ENCODE measurements at places on chromosomes 3 and 15.

DNA sequence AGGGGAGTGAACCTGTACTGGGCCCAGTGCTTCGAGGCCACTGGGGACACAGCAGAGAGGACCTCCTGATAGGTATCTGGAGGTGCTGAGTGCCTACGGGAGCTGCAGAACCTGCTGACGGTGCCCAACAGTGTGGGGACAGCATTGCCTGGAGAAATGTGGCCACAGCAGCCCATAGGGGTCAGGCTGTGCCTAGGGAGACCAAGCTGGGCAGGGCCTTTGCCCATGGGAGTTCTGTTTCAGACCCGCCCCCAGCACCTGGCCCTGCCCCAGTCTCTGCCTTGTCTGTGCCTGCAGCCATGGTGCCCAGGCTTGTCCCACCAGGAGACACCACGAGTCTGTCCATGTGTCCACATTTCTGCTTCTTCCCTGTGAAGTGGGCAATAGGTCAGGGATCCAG, 15.3 kb upstream of the RPL32 start:
- peaks cover 31% of the 10 kb centered on the region for H3K27me3 ChIP-seq
- no peak overlapping the region for H3K4me3 ChIP-seq
- no peak for DNase-seq
- H3K36me3 ChIP-seq: no peaks in the 10 kb centered on the region
- no peak overlapping the region for H3K27ac ChIP-seq

GRCh38 chr15:74504836-74505235, 36.2 kb upstream of the ARID3B start:
- DNase-seq: no peak
- H3K27ac ChIP-seq: no peak overlapping the region
- peaks cover 5% of the 10 kb centered on the region for H3K4me1 ChIP-seq
- no peak overlapping the region for H3K4me3 ChIP-seq
- peaks cover 17% of the 10 kb centered on the region for H3K36me3 ChIP-seq
- no peaks in the 10 kb centered on the region for H3K27me3 ChIP-seq

DNA sequence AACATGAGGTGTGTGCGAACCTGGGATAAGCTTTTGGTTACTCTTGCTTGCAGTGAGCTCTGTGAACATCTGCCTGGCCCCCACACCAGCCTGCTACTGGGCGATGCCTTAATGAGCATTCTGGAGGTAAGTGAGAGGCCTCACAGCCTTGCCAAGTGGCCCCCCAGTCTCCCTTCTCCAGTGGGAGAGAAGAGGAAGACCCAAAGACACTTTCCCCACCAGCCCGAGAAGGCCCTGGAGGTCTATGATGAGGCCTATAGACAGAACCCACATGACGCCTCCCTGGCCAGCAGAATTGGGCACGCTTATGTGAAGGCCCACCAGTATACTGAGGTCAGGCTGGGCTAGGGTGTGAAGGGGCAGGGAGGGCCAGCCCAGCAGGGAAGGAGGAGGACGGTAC, 22.5 kb downstream of the TTC21A start:
- peaks cover 26% of the 10 kb centered on the region for H3K4me1 ChIP-seq
- no peaks in the 10 kb centered on the region for H3K36me3 ChIP-seq
- H3K27me3 ChIP-seq: peaks cover 4% of the 10 kb centered on the region
- no peak overlapping the region for H3K4me3 ChIP-seq
- H3K27ac ChIP-seq: no peak overlapping the region

DNA sequence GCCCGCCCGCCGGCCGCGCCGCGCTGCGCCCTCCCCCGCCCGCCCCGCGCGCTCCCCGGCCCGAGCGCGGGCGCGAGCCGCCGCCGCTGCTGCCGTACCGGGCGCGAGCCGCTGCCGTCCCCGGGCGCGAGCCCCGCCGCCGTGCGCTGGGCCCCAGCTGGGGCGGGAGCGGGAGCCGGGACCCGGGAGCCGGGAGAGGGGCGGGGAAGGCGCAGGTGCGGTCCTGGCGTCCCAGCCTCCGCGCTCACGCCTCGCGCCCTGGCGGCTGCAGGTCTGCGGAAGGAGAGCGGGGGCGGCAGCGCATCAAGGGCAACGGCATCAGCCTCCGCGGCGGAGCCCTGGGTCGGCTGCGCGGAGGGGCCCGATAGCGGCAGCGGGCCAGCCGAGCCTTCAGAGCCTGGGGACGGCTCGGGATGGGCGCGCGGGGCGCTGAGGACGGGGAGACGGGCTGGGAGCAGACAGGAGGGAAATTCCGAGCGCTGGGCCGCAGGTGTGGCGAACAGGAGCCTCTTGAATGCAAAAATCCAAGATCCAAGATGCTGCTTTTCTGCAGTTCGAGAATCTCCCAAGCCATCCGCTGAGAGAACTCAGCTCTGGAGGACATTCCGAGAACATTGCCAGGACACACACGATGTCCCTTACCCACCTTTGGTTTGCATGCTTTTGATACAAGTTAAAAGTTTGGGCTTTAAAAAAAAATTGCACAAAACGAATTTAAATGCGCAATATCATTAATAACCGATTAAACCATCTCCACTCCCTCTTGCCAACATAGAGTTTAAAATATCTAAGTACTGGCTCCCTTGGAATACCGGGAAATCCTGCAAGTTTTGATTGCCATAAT, 251.1 kb downstream of the TJP1 start:
- H3K4me3 ChIP-seq: peak overlapping the region; percentile 9
- DNase-seq: peak; percentile 41
- peaks cover 64% of the 10 kb centered on the region for H3K27me3 ChIP-seq
- no peak overlapping the region for H3K27ac ChIP-seq

GRCh38 chr3:7740458-7740857, 761.2 kb upstream of the LMCD1 start:
- no peaks in the 10 kb centered on the region for H3K27me3 ChIP-seq
- H3K4me3 ChIP-seq: no peak overlapping the region
- H3K4me1 ChIP-seq: no peaks in the 10 kb centered on the region
- H3K36me3 ChIP-seq: no peaks in the 10 kb centered on the region
- no peak overlapping the region for H3K27ac ChIP-seq

- H3K27me3 ChIP-seq: peaks cover 8% of the 10 kb centered on the region
- no peak overlapping the region for H3K4me3 ChIP-seq
- no peaks in the 10 kb centered on the region for H3K36me3 ChIP-seq
- H3K4me1 ChIP-seq: peaks cover under 1% of the 10 kb centered on the region
Observed at GRCh38 chr3:35649405-35649804, 10.1 kb downstream of the ARPP21 start.

- H3K27me3 ChIP-seq: peaks cover 82% of the 10 kb centered on the region
- no peak within 1 kb of the TSS for H3K27ac ChIP-seq
- H3K4me1 ChIP-seq: peaks cover 15% of the 10 kb centered on the region
- peak within 1 kb of the TSS; percentile 52 for H3K4me3 ChIP-seq
- H3K36me3 ChIP-seq: no peaks in the 10 kb centered on the region
- DNase-seq: peak; percentile 28
Observed at GRCh38 chr15:32717426-32718226, at the start of gene GREM1. Gene GREM1 (plus strand): TSS chr15:32718004. CDS start chr15:32730691, 12,687 bp downstream.

DNA sequence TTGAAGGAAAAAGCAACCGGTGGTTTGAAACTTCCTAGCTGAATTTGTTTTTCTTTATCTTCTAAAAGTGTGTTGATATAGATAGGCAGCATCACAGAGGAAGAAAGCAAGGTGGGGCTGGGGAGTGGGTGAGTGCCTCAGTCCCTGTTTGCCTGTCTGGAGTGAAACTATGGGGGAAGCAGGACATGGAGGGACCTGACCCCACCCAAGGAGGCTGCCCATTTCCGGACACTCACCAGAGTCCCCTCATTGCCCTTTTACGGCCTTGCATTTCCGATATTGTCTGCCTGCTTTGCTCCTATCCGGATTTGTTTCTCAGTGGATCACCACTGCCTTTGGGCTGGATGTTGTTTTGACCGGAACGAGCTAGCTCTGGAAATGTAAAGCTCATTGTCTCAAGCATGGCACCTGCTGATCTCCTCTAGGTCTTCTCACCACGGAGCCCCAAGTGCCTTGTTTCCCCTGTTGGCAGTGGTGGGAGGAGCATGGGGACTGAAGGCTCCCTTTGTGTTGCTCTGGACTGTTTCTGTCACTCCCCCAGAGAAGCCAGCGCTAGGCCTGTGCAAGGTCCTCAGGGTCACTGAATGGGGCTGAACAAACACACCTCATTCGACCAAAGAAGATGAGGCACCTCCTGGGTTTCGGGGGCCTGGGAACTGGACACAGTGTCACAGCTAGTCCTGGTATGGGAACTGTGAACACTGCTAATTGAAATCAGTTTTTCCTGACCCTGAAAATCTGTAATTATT, 7.0 kb downstream of the CLDN11 start:
- peaks cover 23% of the 10 kb centered on the region for H3K27me3 ChIP-seq
- peaks cover 14% of the 10 kb centered on the region for H3K4me1 ChIP-seq
- no peak for DNase-seq
- no peaks in the 10 kb centered on the region for H3K36me3 ChIP-seq

DNA sequence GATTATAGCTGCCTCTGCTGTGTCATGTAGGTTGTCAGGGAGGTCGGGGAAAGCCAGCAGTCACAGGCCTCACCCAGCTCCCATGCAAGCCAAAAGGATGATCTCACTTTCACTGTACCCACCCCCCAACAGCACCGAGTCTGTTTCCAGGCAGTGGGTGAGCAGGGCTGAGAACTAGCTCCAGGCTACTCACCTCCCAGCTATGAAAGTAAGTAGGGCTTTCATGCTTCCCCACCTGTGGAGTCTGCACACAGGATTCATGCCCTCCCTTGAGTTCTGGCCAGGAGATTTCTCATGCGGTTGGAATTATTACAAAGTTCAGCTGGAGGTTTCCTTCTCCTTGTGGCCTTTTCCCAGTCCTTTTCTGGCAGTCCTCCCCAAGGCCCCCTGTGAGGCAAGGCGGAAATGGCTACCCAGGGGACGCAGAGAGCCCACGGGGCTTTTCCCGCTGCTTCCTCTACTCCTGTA, 356.2 kb downstream of the SV2B start:
- H3K4me3 ChIP-seq: no peak overlapping the region
- H3K27me3 ChIP-seq: no peaks in the 10 kb centered on the region
- no peak for DNase-seq
- H3K36me3 ChIP-seq: peaks cover 51% of the 10 kb centered on the region

DNA sequence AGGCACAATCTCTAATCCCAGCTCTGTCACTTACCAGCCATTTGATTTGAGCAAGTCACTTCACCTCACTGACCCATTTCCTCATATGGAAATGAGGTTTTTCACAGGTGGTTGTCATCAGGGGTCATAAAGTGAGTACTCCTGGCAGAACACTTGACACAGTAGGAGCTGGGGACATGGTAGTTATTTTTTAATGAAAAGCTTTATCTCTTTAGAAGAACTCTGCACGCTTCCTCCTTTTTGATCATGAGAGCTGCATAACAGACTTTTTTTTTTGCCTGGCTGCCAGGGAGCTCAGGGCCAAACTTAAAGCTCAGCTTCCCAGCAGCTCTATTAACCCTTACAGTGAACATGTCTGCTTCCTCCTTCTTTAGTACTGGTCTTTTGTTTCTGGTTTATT, 8.4 kb downstream of the VWA5B2 start:
- H3K36me3 ChIP-seq: peaks cover 2% of the 10 kb centered on the region
- peaks cover 2% of the 10 kb centered on the region for H3K4me1 ChIP-seq
- H3K4me3 ChIP-seq: no peak overlapping the region
- peaks cover 2% of the 10 kb centered on the region for H3K27me3 ChIP-seq
- DNase-seq: no peak
- no peak overlapping the region for H3K27ac ChIP-seq

- DNase-seq: no peak
- H3K36me3 ChIP-seq: no peaks in the 10 kb centered on the region
- H3K27ac ChIP-seq: no peak overlapping the region
- H3K4me1 ChIP-seq: peaks cover 3% of the 10 kb centered on the region
Observed at GRCh38 chr15:70854666-70854976, 664 bp upstream of the LARP6 start.

DNA sequence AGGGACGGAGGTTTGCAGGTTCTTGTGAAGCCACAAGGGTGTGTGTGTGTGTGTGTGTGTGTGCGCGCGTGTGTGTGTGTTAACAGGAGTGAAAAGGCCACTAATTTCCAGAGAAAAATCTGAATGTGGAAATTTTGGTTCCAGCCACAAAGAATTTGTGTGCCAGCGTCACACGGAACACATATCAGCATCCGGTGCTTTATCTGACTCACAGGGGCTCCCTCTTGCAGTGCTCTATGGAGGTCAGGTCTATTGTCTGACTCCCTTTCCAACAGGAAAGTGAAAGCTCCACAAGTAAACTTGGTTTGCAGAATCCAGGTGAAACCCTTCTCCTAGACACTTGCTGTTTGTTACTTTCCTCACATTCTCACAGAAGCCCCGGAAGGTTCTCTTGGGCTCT, 6.2 kb downstream of the CLDN11 start:
- H3K27me3 ChIP-seq: peaks cover 31% of the 10 kb centered on the region
- no peak overlapping the region for H3K27ac ChIP-seq
- H3K4me3 ChIP-seq: no peak overlapping the region
